ENCODE measurements at places on chromosomes 6 and 20. TPM values are rescaled to one million over a fixed set of nuclear protein-coding genes. Genes with fewer than 3 reads are reported as not detected.

The MDFI gene
- total RNA-seq: 0.23 TPM

The TMEM63B gene
- total RNA-seq: 14.3 TPM

The SLC32A1 gene
- not detected for total RNA-seq

The SNRPB2 gene
- total RNA-seq: 31.8 TPM

The NT5E gene
- total RNA-seq: 326 TPM

The CST5 gene
- total RNA-seq: not detected

The JAG1 gene
- total RNA-seq: 126 TPM

The SLC4A11 gene
- total RNA-seq: 1.2 TPM

The C20orf202 gene
- total RNA-seq: not detected

The TP53TG5 gene
- 0.12 TPM for total RNA-seq

The CCN2 gene
- total RNA-seq: 981 TPM

The ADISSP gene
- total RNA-seq: 20.2 TPM

All from smooth muscle cell of the coronary artery (primary cell).